ENCODE measurements at places on chromosomes 2 and 18.

DNA sequence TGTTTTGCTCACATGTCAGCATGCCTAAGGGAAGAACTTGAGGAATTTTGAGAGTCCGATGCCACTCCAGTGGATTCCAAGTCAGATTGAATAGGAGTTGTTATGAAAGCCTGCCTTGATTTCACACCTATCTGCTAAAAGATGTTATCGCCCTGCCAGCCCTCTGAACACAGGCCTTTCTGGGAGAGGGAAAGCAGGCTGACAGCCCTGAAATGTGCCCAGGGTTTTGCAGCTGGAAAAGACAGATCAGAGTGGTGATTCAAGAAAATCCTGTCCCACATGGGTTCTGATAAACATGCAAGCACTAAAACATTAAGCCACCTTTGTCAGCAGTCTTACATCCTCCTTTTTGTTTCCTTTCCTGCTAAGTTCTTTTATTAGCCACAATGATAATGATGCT lies 1752.9 kb upstream of the CELF4 start:
- DNase-seq: no peak

- DNase-seq: no peak
Observed at GRCh38 chr18:76405681-76406356, 89.2 kb downstream of the ZNF516 start.

GRCh38 chr2:77387324-77387723 lies 134.9 kb downstream of the LRRTM4 start:
- DNase-seq: no peak

DNA sequence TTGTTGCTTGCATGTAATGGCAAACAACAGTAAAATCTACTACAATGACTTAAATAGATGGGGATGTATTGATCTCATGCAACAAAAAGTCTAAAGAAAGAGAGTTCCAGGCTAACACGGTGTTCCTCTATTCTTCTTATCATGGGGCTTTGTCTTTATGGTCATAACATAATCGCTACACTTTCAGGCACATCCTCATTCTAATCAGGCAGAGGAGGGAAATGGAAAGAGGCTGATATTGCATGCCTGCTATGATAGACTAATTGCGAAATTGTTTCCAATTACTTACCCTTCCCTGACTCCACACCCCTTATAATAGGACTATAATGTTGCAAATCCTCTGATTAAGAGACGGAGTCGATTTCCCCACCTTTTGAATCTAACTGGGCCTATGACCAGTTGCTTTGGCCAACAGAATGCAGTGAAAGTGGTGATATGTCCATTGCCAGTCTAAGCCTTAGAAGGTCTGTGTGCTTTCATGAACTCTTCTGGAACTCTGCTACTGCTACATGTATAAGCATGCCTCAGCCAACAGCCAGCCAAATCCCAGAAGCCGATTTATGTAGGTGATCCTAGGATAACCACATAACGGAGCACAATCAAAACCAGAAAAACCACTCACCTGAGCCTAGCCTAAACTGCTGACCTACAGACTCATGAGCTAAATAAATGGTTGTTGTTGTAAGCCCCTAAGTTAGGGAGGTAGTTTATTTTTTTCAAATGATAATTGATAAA lies 180.3 kb upstream of the TACR1 start:
- no peak for DNase-seq

DNA sequence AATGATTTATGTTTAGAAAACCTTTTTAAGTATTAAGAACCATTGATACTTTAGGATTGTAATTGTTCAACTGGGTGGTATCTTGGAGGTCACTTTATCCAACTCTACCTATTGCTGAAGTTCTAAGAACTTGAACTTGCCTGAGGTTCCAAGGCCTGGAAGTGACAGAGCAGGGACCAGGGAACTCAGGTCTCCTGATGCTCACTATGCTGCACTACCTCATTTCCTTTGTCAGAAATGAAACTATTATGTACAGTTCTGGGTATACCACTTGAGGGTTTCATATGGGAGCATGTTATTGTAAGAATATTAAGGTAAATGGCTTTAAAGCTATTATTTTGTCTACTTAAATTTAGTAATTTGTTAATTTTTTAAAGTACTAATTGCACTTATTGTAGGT lies 3.0 kb downstream of the MBD5 start:
- DNase-seq: peak; percentile 13

DNA sequence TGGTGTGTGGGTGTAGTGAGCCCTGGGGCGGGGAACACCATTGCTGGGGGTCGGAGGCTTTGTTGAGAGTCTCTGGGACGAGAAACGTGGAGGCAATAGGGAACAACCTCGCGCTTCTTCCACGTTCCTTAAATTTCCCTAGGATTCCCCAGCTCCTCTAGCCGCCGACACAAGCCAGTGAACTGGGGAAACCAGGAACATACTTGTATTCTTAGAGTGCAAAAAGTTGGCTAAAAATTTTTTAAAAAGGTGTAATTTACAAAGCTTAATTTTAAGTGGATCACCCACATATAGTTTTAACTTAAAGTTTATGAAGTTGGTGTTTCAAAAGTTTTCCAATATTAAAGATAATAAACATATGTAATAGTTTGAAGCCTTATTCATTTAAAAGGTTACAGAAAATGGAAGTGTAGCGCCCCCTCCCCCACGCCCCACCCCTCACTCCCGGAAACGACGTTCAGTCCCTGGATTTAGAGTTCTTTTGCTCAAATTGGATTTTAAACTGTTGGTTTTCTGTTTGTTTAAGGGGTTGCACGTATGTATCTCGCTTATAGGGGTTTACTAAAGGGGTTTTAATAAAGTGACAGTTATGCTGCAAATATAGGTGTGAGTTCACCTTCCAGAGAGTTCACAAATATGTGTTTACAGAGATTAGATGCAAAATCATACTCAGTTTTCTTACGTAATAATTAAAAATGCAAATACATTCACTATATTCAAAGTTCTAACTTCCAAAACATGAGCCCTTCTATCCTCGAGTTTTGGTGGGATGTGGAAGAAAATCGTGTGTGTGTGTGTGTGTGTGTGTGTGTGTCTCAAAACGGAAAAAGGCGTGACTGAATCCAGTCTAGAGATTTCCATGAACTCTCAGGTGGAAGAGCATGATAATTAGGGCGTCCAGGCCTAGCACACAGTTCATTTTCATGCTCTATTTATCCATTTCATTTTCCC lies 872 bp downstream of the DSG2 start:
- no peak for DNase-seq

DNA sequence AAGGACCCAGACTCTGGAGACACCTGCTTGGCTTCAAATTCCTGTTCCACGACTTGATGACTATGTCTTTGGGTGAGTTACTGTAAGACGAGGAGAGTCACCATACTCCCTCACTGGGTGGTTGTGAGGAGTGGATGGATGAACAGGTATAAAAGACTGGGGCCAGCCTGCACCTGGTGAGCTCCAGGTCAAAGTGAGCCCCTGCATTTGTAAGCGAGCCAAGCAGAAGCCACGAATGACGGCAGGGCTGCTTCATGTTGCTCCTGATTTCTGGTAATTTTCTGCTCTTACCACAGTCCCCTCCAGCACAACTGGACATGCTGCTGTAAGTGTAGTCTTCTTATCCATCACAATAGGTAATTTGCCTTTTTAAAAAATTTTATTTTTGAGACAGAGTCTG lies 86.6 kb downstream of the POLR1A start:
- DNase-seq: no peak

- DNase-seq: no peak
Observed at GRCh38 chr2:46327627-46328026, 30.4 kb downstream of the EPAS1 start.
